HAP-1 (cell line): ENCODE measurements at places on chromosomes 13 and 19.

- peak; percentile 90 for DNase-seq
Observed at GRCh38 chr19:9323919-9324583, at the start of gene ZNF559. ZNF559 (plus strand) TSS chr19:9324179; CDS start chr19:9338550, 14,371 bp downstream.

GRCh38 chr13:45683701-45684100 is 18.4 kb upstream of the CBY2 start:
- no peak for DNase-seq

GRCh38 chr13:41813426-41813825 is 147.5 kb downstream of the VWA8 start:
- DNase-seq, result no peak

- peak; percentile 59 for DNase-seq
Observed at GRCh38 chr13:36850790-36851438, 31.9 kb downstream of the RFXAP start.

DNA sequence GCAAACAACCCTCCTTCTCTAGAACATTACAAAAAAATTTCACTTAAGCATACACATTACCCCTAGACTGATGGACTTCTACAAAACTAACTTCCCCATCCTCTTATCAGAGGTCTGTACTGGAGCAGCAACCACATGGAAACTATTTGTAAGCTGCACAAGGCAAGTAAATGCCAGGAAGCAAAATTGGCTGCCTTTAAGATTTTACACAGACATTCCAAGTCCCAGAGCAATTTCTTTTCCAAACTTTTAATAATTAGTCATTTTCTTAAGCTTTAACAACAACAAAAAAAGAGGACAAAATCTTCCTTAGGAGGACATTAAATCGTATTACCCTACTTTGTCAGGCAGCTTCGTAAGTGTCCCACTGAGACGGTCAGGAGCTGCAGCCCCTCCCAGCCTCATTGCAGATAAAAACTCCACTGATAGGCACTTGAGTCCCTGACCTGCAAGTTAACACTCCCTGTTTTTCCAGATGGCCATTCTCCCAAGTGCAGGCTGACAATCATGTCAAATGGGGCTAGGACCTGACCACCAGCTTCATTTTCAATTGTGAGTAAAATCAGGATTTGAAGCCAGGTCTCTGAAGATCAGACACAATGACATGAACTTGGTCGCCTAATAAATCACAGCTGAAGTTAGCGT is 680.1 kb downstream of the DIAPH3 start:
- DNase-seq, result no peak

DNA sequence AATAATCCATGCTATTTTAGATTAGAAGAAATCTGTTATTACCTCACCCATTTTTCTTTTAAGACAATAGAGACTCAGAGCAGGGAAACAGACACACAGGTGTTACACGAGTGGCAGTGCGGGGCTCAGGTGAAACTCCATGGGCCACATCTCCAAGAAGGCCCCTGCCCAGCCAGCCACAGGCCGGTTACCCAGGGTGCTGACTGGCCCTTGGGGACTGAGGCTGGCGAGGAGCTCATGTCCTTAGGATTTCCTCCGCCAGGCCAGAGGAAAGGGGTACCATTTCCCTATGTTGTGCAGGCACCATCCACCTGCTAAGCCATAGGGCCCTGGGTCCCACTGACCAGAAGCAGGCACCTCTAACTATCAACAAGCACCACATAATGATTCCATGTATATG is 10.6 kb downstream of the C19orf47 start:
- DNase-seq, result no peak

DNA sequence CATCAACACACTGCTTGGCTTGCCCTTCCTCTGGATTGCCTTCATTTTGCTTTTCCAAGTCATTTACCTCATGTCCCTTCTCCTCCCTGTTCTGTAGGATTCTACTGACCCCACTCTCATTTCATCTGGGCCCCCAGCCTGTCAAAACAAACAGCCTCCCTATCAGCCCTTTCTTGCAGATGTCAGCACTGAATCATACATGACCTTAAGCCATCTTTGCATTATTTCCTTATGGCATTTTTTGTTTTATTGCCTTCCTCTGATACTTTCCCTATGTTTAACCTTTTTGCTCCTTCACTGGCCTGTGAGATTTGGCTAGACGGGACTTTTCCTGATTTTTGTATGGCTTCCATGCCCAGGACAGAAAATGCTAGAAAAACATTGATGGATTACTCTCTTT is 8.7 kb downstream of the LRCH1 start:
- DNase-seq, result no peak

DNA sequence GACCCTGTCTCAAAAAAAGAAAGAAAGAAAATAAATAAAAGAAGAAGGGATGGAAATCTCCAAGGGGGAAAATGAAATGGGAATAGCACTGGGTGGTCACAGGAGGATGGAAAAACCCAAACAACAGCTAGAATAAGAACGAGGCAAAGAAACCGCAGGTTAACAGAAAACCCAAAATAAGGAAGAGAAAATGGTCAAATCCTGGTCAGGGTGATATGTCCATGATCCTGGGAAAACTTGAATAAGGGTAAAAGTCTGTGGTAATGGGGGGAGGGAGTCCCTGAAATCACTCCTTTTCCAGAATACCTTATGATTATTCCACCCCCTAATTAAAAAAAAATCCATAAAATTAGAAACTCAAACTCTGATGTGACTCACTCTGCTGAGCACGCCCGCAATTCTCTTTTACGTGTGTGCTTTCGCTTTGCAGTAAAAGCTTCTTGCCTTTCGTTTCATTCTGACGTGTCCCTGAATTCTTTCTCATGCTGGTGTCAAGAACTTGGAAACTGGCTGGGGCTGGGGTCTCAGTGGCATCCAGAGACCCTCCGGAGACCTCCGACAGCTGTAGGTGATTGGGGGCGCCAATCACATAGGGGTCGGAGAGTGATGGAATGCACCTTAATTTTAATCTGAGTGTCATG is 4.3 kb upstream of the NAXD start:
- DNase-seq, result no peak

- no peak for DNase-seq
Observed at GRCh38 chr19:19106056-19106551, 32.2 kb downstream of the TMEM161A start.

DNA sequence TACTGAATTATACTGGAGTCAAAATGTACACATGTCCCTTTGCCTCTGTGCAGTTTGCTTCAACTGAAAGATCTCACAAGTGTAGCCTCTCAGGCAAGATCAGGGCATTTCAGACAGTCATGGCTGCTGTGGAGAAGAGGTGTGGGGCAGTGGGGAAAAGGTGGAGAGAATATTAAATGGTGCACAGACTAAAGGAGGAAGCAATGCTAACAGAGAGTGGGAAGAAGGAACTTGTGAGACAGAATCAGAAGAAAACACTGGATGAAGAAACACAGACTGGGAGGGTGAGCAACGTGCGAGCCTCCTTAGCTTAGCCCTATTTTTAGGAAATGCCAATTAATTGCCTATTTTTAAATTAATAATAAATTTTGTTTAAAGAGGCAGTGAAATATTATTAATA is 49.6 kb upstream of the RAP2A start:
- no peak for DNase-seq

DNA sequence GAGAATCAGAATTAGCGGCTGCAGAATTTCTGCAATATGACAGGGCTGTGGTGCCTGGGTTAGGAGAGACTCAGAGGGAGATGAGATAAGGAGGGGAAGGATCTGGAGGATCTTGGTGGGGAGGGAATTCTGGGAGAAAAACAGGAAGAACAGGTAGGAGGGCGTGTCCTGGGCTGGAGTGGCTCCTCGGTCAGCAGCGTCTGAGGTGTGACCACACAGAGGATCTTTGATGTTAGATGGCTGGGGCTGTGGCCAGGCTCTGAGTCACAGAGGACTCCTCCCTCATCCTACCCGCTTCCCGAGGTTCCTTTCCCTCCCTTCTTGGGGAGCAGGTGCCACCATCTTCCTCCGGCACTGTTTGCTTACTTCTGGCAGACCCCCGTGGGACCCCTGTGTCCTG is 6.4 kb upstream of the KLK6 start:
- DNase-seq, result no peak

DNA sequence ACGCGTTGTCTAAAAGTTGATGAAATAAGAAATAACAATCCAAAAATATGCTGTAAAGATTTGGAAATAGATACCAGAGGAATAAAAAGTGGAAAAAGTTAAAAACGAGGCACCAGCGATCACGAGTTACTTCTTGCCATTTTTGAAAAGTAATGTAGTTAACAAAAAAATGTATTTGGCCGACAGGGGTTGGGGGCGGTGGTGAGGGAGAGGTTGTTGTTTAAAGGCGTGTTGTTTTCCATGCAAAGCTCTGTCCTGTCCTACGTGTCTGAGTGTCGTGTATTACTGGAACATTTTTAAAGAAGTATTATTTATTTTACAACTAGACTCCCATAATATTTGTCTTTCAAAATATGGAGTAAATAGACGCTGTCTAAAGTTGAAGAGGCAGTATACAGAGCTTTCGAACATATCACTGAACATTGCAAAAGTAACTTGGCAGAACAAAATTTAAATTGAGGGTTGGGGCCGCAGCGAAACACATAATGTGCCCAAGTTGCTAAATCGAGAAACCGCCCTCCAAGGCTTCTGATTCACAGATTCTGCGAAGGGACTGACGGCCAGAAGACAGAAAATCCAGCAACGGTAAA is 823 bp downstream of the FBXO17 start:
- no peak for DNase-seq
